ENCODE measurements at places on chromosomes 2 and 18. TPM values are rescaled to one million over a fixed set of nuclear protein-coding genes. Genes with fewer than 3 reads are reported as not detected.
A peak's percentile ranks its signal among the peaks of the same experiment; 100 is the strongest.

GRCh38 chr2:142991295-142991694 is 113.8 kb downstream of the KYNU start:
- no peak for DNase-seq

DNA sequence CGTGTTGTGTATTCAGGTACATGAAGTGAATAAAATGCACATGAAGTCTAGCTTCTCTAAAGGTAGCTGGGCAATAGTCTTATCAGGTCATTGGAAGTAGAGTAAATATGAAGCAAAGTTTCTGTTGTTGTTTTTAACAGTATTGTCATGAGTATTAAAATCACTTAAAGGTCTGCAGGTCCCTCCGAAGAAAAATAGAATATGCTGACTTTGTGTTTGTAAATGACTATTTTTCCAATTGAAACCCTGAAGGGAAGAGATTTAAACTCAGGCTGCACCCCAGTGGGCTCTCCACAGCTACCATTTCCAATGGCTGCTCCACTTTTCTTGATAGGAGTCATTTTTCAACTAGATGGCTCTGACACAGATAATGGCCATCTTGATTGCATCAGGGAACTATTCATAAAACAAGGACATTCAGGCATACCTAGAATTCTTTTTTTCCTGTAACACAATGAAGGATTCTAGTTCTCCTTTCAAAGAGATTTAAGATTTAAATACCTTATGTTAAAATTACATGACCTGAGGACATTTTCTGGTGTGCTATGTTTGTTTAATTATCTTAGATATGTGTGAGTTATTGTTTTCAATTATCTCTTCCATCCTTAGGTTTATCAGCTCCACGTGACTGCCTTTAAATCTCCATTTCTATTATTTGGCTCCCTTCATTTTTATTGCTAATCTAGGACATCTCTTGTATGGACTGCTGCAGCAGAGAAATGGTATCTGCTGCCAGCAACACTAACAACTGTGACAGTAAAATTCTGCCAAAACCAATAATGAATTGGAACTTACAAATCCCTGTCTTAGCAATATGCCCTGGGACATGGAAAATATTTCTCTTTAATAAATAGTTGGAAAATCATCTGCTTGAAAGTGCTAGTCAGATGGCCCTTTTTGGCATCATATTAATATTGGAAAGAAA is 149.2 kb upstream of the NOSTRIN start:
- peak; percentile 28 for DNase-seq

- no peak for DNase-seq
These were observed 238.0 kb upstream of the COPS8 start for GRCh38 chr2:236847538-236848263.

DNA sequence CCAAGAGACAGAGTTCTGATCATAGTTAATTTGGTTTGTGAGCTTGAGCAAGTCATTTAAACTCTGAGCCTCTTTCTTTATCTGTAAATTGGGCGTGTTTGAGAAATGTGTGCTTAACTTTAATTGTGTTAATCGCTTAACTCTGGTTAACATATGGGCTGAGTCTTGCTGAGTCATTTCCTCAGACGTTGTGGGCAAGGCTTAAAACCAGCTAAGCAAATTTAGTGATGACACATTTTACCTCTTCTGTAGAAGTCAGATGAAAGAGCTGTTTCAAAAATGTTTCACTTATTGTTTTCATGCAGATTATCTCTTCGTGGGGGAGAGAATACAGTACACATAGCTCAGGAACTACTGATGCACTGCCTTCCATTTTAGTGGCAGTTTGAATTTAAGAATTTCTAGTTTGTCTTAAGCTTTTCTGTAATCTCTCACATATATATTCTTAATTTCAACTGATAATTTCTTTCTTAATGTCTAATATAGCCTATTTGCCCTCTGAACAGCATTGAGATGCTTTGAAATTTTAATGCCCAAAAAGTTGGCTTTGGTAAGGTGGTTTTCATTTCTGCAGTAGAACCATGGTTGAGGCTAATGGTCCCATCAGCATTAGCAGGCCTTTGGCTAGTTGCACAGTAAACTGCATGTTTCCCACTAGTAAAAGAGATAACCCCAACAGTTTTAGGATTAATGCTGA is 34.9 kb downstream of the RAB10 start:
- no peak for DNase-seq

Gene IL37
- polyA plus RNA-seq = not detected

Gene GKN2
- not detected for polyA plus RNA-seq

Gene KATNAL2
- 8.2 TPM for polyA plus RNA-seq

Gene SH3RF3
- 1.9 TPM for polyA plus RNA-seq
